Natural killer cell (primary cell): ENCODE measurements at places on chromosomes 3 and 15. TPM values are rescaled to one million over a fixed set of nuclear protein-coding genes. Genes with fewer than 3 reads are reported as not detected.

GRCh38 chr3:133955892-133956291 lies 60.2 kb upstream of the RAB6B start:
- no peaks in the 10 kb centered on the region for H3K36me3 ChIP-seq
- no peaks in the 10 kb centered on the region for H3K4me1 ChIP-seq
- no peak overlapping the region for H3K4me3 ChIP-seq
- no peak for DNase-seq

DNA sequence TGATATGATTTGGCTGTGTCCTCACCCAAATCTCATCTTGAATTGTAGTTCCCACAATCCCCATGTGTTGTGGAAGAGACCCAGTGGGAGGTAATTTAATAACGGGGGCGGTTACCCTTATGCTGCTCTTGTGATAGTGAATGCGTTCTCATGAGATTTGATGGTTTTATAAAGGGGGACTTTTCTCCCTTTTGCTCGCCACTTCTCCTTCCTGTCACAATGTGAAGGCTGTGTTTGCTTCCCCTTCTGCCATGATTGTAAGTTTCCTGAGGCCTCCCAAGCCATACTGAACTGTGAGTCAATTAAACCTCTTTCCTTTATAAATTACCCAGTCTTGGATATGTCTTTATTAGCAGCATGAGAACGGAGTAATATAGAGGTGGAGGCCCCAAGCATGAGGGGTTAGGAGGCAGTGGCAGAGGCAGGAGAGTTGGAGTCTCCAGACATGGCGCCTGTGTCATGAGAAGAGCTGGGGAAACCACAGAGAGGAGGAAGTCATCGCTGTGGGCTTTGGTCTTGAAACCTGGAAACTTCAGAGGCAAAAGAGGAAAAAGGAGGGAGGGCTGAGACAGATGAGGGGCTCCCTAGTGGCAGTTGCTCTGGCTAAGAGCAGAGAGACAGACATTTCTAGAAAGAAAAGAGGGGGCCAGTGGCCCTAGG lies 107.8 kb upstream of the VEPH1 start:
- no peak overlapping the region for H3K27ac ChIP-seq
- DNase-seq = no peak
- no peaks in the 10 kb centered on the region for H3K27me3 ChIP-seq
- no peaks in the 10 kb centered on the region for H3K36me3 ChIP-seq
- H3K4me3 ChIP-seq = no peak overlapping the region

DNA sequence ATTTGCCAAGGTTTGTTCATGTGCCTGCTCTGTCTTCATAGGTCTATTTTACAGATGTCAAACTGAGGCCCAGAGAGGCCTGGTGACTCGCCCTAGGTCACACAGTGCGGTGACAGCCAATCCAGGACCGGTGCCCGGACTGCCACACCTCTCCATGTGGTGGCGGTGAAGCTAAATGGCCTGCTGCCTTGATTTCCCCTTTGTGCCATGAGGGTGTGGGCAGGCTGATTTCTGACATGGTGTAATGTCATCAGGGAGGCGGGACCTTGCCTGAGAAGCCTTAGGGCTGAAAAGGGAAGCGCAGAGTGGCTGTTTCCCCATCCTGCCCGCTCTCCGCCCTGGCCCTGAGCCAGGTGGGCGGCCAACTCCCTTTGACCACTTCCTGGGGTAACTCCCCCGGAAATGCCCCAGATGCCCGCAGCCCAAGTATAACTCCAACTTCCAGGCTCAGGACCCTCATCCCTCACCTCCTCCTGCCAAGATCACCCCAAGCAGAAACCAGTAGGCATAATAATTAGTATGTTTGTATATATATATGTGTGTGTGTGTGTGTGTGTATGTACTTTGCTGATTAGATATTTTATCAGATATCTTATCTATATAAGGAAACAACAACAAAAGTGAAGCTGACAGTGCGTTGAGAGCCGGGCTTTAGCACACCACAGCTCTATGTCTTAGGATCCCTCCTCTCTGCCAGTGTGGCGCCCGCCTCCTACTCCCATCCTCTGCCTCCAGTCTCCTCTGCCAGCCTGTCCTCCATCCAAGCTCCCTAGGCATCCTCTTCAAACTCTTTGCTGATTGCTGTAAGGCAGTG lies 63.9 kb downstream of the IQSEC1 start:
- no peak overlapping the region for H3K4me3 ChIP-seq
- H3K36me3 ChIP-seq = no peaks in the 10 kb centered on the region
- H3K27ac ChIP-seq = peak overlapping the region; percentile 100

DNA sequence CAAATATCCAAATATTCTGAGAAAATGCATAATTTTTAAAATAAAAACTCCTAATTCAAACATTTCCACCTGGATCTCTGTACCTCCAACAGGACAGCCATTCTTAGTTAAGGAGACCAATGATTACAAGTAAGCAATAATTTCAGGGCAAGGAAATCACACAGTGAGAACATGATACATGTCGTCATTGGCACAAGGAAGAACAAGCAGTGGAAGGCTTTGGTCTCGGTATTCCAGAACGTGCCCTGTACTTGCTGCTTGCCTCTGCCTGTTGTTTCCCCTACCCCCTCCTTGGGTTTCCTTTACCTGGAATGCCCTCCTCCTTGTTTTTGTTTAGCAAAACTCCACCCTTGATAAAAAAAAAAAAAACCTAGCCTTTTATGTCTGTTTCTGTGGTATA lies 72.8 kb downstream of the PPM1L start:
- no peak overlapping the region for H3K27ac ChIP-seq
- no peak for DNase-seq
- H3K4me1 ChIP-seq = peaks cover 11% of the 10 kb centered on the region
- no peak overlapping the region for H3K4me3 ChIP-seq

GRCh38 chr3:156682501-156682900 lies 8.1 kb downstream of the TIPARP start:
- H3K36me3 ChIP-seq = peaks cover 32% of the 10 kb centered on the region
- no peak overlapping the region for H3K4me3 ChIP-seq
- peaks cover 11% of the 10 kb centered on the region for H3K4me1 ChIP-seq
- no peak overlapping the region for H3K27ac ChIP-seq
- no peak for DNase-seq

GRCh38 chr15:69076756-69077155 lies 62.3 kb downstream of the NOX5 start:
- H3K36me3 ChIP-seq = no peaks in the 10 kb centered on the region
- H3K4me1 ChIP-seq = peaks cover 8% of the 10 kb centered on the region
- no peak overlapping the region for H3K27ac ChIP-seq
- H3K4me3 ChIP-seq = no peak overlapping the region
- no peak for DNase-seq
- H3K27me3 ChIP-seq = no peaks in the 10 kb centered on the region

DNA sequence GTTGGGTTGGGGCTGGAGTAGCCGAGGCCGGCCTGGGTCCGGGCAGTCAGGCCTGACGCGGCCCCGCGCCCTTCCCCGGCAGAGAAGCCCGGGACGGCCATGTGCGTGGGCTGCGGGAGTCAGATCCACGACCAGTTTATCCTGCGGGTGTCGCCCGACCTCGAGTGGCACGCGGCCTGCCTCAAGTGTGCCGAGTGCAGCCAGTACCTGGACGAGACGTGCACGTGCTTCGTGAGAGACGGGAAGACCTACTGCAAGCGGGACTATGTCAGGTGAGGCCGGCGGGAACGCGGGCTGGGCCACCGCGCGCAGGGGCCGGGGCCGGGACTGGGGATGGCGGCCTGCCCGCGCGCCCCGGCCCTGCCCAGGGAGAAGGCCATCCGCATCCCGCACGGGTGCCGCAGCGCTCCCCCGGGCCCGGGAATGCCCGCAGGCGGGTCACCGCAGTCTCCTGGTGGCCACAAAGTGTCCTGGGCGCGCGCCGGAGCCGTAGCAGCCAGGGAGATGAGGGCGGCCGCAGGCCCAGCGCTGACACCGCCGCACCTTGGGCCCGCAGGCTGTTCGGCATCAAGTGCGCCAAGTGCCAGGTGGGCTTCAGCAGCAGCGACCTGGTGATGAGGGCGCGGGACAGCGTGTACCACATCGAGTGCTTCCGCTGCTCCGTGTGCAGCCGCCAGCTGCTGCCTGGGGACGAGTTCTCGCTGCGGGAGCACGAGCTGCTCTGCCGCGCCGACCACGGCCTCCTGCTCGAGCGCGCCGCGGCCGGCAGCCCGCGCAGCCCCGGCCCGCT lies 1.3 kb downstream of the ISL2 start:
- peaks cover 77% of the 10 kb centered on the region for H3K4me1 ChIP-seq
- H3K4me3 ChIP-seq = no peak overlapping the region
- H3K27me3 ChIP-seq = peaks cover 72% of the 10 kb centered on the region

DNA sequence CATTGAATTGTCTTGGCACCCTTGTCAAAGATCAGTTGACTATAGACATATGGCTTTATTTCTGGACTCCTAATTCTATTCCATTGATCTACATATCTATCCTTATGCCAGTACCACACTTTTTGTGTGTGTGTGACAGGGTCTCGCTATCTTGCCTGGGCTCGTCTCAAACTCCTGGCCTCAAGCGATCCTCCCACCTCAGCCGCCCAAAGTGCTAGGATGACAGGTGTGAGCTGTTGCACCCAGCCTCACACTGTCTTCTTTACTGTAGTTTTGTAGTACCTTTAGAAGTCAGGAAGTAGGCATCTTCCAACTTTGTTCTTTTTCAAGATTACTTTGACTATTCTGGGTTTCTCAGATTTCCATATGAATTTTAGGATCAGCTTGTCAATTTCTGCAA lies 24.3 kb downstream of the CDAN1 start:
- no peak overlapping the region for H3K4me3 ChIP-seq
- no peak for DNase-seq
- no peak overlapping the region for H3K27ac ChIP-seq
- peaks cover 6% of the 10 kb centered on the region for H3K36me3 ChIP-seq
- no peaks in the 10 kb centered on the region for H3K27me3 ChIP-seq

DNA sequence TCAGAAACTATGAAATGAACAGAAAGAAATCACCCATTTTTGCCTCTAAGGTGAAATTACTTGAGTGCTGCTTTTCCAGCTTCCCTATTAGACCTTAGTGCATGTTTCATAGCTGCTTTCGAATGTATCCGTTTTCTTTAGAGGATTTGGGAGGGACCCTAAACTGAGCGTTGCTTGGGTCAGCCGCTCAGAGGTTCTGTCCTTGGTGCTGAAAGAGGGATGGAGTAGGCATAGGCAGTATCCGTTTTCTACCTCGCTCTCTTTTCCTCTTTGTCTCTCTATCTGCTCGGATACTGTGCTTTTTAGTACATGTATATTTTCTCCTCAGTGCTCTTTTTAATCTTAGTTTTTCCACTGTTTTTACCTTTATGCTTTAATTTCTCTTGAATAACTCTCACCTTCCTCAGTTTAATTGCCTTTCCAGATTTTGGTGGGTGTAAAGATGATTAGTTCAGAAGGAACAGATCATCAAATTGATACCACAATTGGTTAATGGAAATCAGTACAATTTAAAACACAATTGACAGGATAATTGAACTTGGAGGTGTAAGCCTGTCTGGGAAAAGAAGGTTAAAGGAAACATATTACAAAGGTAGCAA lies at the start of gene DRD3:
TSS of gene DRD3 (minus strand) at position 283 of the 599 bp plus-strand sequence. CDS start 7,060 bp downstream, outside the sequence.
- no peak within 1 kb of the TSS for H3K27ac ChIP-seq
- H3K4me1 ChIP-seq = no peaks in the 10 kb centered on the region
- DNase-seq = peak; percentile 49
- H3K36me3 ChIP-seq = no peaks in the 10 kb centered on the region
- peaks cover 4% of the 10 kb centered on the region for H3K27me3 ChIP-seq

GRCh38 chr3:46438831-46439230 lies 25.9 kb downstream of the LTF start:
- H3K27ac ChIP-seq = no peak overlapping the region
- H3K36me3 ChIP-seq = no peaks in the 10 kb centered on the region
- no peaks in the 10 kb centered on the region for H3K27me3 ChIP-seq
- peaks cover 9% of the 10 kb centered on the region for H3K4me1 ChIP-seq

DNA sequence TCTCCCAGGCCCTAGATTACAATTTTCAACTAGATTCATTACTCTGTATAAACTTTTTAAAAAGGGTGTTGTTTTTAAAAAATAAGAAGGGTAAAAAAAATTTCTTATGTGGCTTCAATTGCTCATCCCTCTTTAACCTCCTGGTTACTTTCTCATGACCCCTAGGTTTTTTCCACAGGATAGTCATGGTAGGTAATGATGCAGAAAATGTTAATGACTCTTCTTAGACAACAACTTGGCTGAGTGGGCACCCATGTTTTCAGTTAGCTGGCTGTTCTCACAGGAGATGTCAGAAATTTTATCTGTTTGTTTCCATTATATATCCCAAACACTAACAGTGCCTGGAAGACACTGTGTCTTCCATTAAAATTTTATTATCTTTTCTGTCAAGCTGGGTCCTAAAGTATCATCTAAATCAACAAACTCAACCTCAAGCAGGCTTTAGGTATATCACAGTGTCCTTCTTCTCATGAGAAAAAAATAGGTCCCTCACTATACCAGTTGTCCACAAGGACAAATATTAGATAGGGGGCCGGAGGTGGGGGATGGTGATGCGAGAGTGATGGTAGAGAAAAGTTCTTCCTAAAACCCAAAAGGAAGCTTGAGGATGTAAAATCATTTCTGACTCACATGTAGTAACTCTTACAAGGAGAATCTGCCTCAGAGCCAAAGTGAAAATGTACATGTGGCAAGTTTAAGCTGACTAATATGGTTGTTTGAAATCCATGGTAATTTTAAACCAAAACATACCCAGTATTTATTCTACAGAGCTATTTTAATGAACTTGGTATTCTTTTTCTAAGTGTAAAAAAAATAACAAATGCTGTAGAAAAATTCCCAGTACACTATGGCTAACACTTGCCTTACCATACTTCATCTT lies 43.3 kb downstream of the PLOD2 start:
- no peaks in the 10 kb centered on the region for H3K4me1 ChIP-seq
- no peaks in the 10 kb centered on the region for H3K27me3 ChIP-seq
- no peak for DNase-seq
- no peak overlapping the region for H3K27ac ChIP-seq
- no peak overlapping the region for H3K4me3 ChIP-seq

DNA sequence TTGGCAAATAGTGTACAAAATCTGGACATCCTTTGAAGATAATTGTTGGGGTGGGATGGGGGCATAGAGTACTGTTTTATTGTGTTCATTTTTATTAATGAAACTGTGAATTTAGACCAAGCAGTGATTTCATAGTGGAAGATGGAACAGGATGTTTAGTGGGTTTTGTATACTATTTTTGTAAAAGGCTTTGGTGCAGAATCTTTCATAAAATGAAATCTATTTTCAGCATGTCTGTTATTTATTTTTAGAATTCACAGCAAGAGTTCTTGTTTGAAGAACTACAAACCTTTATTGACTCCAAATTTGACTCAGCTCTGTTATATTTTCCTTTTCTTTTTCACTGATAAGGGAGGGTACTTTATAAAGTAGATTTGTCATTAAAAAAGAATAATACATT lies 145.4 kb downstream of the AKAP13 start:
- peaks cover 5% of the 10 kb centered on the region for H3K36me3 ChIP-seq
- H3K27ac ChIP-seq = no peak overlapping the region

GRCh38 chr15:82832601-82833361 lies 23.4 kb downstream of the WHAMM start:
- DNase-seq = no peak
- H3K27me3 ChIP-seq = no peaks in the 10 kb centered on the region
- H3K36me3 ChIP-seq = peaks cover 88% of the 10 kb centered on the region
- H3K4me3 ChIP-seq = no peak overlapping the region
- no peak overlapping the region for H3K27ac ChIP-seq
- no peaks in the 10 kb centered on the region for H3K4me1 ChIP-seq

GRCh38 chr3:12303534-12303933 lies 14.7 kb downstream of the PPARG start:
- H3K4me1 ChIP-seq = no peaks in the 10 kb centered on the region
- no peak overlapping the region for H3K4me3 ChIP-seq
- no peaks in the 10 kb centered on the region for H3K36me3 ChIP-seq
- DNase-seq = peak; percentile 5
- H3K27ac ChIP-seq = no peak overlapping the region

Gene STAC
- not detected for total RNA-seq

Gene MYZAP
- not detected for total RNA-seq

Gene XCR1
- total RNA-seq = not detected

Gene SENP7
- 41.4 TPM for total RNA-seq
